ENCODE measurements at places on chromosomes 1 and 21. TPM values are rescaled to one million over a fixed set of nuclear protein-coding genes. Genes with fewer than 3 reads are reported as not detected.

DNA sequence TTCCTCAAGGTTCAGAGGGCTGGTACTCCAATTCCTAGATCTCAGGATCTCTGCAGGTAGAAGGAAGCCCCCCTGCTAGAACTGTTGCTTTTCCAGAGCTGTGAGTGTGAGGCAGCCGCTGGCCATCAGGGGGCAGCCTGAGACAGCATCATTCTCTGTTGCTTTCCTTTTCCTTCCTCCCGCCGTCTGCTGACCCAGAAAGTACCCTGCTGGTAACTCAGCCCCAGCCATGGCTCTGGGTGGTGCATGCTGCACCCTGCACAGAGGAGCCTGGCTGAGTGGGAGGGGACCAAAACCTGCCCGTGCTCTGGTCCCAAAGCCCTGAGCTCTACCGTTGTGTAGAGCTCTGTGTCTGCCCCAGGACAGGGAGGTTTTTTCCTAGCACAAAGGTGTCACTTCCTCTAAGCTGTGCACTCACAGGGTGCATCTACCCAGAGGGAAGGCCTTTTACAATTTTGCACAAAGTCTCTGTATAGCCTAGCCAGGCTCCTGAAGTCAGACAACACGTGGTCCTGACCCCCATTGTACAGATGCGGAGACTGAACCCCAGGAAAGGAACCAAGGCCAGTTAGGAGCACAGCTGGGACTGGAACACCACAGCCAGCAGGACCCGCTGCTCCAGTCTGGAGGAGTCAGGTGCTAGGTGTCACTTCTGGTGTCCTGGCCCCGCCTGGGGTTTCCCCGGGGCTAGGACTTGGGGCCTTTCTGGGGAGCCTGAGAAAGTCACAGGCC lies 5.6 kb upstream of the FAM131C start:
- peak; percentile 37 for DNase-seq

DNA sequence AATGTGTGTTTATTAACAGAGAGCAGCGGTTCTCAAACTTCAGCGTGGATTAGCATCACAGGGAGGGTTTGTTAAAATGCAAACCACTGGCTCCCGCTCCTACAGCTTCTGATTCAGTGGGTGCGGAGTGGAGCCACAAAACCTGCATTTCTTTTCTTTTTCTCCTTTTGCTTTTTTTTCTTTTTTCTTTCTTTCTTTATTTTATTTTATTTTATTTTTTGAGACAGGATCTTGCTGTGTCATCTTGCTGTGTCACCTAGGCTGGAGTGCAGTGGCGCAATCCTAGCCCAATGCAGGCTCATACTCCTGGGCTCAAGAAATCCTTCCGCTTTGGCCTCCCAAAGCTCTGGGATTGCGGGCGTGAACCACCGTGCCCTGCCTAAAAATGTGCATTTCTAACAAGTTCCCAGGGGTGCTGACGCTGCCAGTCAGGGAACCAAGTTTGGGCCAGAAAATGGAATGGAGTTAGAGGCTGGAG lies 20.9 kb upstream of the SLC1A7 start:
- DNase-seq = no peak

DNA sequence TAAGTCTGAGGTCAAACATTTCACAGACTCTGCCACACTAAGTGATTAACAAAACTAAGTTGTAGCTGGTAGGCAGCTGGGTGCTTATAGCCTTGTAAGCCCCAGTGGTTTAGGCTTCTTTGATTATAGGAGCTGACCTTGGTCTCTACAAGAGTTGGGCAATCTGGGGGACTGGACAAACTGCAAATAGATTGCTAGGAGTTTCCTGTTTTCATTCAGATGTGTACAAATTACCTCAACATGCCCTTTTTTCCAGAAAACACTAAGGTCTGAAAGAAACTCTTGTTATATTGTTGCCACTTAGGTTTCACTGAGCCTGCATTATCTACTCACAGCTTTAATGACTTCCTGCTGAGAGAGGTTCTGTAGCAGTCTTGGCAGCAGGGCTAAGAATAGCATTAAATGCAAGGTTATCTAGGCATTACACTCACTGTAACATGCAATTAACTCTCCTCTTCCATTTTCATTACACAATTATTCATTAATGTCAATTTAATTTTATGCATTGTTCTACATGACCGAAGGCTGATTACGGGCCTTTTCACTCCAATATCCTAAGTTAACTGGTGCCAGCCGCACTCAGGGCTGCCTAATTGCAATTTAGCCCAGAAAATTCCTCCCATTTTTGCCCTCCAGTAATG lies 314.0 kb downstream of the LMO4 start:
- DNase-seq = no peak

DNA sequence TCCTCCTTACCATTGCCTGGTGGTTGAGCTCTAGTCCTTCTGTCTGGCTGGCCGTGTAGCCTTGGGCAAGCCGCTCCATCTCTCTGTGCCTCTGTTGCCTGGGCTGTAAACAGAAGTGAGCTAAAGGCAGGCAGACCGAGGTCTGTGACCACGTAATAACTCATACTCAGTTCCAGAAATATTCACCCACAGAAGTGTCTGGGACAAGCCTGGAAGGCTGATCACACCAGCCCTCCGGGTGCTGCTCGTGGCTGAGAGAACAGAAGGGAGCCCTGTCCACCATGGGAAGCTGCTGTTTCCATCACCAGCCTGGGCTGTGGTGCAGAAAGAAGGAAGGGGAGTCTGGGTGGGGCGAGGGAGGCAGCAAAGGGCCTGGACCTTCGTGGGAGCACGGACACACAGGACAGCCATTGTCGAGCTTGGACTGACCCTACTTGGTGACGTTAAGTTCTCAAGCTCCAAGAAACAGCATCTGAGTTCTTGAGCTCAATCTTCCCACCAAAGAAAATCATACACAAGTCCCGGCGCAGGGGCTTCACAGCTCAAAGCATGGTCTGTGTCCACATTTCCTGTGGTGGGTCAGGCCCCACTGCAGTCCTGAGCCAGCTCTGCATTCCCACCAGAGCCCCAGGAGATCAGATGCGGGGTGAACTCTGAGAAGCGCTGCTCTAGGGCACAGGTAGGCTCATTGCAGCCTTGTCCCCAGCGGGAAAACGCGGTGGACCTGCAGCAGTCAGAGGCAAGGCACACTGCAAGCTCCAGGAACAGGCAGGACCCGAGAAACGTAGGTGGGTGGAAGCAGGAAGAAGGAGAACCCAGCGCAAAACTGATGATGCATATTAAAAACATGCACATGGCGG lies 61.8 kb downstream of the RUNX3 start:
- DNase-seq = no peak

The AIRE gene
- not detected for polyA plus RNA-seq

The TNFRSF8 gene
- 13.8 TPM for polyA plus RNA-seq

Data from CD14-positive monocyte (primary cell).